ENCODE measurements at places on chromosomes 7 and 10. TPM values are rescaled to one million over a fixed set of nuclear protein-coding genes. Genes with fewer than 3 reads are reported as not detected.

- DNase-seq = no peak
These were observed 98.1 kb downstream of the CDC14C start for GRCh38 chr7:49022448-49022847.

DNA sequence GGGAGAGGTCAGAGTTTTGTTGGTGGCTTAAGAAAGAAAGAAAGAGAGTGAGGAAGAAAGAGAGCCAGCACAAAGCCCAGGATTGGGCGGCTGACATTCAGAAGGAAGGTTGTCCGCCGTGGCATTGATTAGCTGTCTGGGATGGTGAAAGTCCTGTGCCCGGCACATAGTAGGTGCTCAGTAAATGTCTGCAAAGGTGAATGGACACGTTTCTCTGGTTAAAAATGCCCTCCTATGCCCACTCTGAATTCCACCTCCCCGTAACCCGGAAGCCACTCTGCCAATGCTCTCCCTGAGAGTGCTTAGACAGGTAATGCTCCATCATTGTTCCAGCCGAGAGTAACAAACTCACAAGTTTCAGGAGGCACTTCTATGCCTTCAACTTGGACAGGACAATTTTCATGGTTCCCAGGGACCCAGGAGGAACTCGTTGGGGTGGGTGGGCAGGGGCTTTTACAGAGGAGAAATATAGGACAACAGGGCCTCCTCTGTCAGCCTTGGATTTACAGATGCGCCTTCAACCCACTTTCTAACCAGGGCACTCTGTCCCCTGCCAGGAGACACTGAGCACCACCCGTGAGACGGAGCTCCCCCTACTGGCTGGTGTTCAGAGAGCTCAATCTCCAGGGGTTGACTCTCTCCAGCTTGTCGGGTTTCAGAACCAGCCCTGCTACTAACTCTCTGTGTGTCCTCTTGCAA lies 411.5 kb upstream of the ZMIZ1 start:
- peak; percentile 93 for DNase-seq

- DNase-seq = no peak
These were observed 439.2 kb upstream of the IGFBP3 start for GRCh38 chr7:46360296-46360695.

- no peak for DNase-seq
These were observed 4.3 kb upstream of the GIMAP5 start for GRCh38 chr7:150732786-150733481.

Gene VPS50
- total RNA-seq = 30.2 TPM

DNA sequence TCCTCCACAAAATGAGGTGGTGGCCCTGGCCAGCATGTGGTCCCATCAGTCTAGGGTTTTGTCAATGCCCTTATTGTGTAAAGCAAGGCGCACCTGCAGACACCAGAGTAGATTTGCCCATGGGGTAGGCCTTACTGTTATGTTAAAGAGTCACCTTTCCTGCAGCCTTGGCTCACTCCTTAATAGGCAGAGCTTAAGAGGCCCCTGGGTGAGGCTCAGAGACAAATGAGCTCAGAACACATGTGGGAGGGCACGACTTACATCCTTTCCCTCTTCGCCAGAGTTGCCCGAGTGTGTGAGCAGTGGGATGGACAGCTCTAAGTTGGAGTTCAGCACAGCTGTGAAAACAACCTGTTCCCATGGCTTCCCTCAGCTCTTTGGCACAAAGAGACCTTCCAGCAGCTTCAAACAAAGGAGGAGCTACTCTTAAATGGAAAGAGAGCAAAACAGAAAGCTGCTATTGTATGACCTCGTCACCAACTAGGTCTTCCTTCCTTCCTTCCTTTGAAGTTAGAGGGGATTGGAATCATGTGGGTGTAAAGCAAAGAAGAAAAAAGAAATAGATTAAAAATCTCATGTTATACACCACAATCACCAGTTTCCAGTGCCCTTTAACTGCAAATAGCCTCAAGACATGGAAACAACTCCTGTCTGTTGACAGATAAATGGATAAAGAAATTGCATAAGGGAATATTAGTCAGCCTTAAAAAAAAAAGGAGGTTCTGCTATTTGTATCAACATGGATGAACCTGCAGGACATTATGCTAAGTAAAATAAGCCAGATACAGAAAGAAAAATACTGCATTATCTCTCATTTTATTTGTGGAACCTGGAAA lies 11.9 kb upstream of the XPNPEP1 start:
- no peak for DNase-seq

DNA sequence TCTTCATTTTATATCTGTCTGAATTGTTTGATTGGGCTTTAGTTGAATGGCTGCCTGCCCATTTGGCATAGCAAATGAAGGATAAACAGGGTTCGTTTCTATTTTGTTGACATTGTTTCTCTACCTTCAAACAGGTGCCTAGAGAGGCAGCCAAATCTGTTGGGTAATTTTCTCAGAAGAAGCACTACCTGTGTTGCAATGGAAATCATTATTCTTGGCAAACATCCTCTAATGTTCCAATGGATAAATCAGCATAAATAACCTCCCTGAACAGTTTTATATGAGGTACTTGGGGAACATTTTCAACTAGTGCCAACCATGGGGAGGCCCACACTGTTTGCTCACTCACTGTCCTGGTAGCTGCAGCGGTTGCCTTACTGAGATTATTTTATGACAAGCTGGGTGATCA lies 64.4 kb upstream of the PLPP4 start:
- DNase-seq = no peak

Gene SEMA3C
- total RNA-seq = 72.4 TPM

DNA sequence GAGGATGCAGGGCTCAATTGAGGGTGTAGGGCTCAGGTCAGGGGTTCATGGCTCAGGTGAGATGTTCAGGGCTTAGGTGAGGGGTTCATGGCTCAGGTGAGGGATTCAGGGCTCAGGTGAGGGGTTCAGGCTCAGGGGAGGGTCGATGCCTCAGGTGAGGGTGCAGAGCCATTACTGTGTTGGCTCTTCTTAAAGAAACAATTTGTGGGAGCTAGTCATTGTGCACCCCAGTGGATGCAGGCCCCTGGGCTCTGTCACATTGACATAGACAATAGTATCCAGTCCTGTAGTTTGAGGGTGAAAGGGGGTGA lies 86.7 kb downstream of the ADCY1 start:
- no peak for DNase-seq

- peak; percentile 52 for DNase-seq
These were observed 309.3 kb downstream of the KCNMA1 start for GRCh38 chr10:77328272-77328816.

Gene CYTH3
- total RNA-seq = 11.9 TPM

GRCh38 chr10:49010295-49010694 lies 70.7 kb upstream of the LRRC18 start:
- DNase-seq = no peak

GRCh38 chr7:150801946-150802771 lies 1.6 kb downstream of the TMEM176A start:
- peak; percentile 58 for DNase-seq

GRCh38 chr10:69480068-69480412 lies 28.8 kb downstream of the TSPAN15 start:
- DNase-seq = no peak

Gene SDHAF3
- 17.1 TPM for total RNA-seq

- DNase-seq = no peak
These were observed 85.6 kb upstream of the ANLN start for GRCh38 chr7:36304099-36304425.

Gene RBP4
- 5.2 TPM for total RNA-seq

- no peak for DNase-seq
These were observed 1.3 kb downstream of the TRPV6 start for GRCh38 chr7:142884286-142884640.

GRCh38 chr7:36625247-36625646 lies 99.0 kb downstream of the AOAH start:
- DNase-seq = no peak

GRCh38 chr10:122703483-122704448 lies 4.1 kb upstream of the C10orf120 start:
- peak; percentile 67 for DNase-seq

Gene GFRA1
- 4.1 TPM for total RNA-seq

Gene RARRES2
- total RNA-seq = 82.6 TPM

All from mucosa of descending colon (tissue), 3 donors.